ENCODE measurements at places on chromosomes 1 and 21.

DNA sequence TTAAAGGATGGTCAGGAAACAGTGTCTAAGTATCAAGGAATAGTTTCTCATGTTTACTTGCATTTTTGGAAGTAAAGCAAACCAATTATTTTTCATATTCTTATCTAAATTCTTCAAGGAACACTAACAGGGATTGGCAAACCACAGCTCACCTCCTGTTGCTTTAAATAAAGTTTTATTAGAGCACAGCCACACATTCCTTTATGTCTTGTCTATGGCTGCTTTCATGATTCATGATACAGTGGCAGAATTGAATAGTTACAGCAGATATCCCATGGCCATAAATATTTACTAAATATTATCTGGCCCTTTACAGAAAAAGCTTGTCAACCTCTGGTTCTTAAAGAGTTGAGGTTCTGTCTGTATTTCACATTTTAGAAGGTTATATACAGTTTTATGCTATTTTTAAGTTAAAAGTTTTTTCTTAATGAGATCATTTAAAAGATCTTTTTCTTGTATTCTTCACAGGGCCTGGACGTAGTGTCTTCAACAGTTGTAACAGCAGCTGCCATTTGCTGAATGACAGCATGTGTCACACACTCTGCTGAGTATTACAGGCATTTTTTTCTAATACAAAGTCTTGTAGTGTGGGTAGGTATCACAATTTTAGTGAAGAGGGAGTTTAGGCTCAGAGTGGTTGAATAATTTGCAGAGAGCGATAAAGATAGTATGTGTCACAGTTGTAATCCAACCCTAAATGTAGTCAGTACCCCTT is 2.6 kb downstream of the ZNF691 start:
- DNase-seq: no peak

GRCh38 chr1:110211496-110212168 is 1.5 kb downstream of the KCNC4 start:
- no peak for DNase-seq

DNA sequence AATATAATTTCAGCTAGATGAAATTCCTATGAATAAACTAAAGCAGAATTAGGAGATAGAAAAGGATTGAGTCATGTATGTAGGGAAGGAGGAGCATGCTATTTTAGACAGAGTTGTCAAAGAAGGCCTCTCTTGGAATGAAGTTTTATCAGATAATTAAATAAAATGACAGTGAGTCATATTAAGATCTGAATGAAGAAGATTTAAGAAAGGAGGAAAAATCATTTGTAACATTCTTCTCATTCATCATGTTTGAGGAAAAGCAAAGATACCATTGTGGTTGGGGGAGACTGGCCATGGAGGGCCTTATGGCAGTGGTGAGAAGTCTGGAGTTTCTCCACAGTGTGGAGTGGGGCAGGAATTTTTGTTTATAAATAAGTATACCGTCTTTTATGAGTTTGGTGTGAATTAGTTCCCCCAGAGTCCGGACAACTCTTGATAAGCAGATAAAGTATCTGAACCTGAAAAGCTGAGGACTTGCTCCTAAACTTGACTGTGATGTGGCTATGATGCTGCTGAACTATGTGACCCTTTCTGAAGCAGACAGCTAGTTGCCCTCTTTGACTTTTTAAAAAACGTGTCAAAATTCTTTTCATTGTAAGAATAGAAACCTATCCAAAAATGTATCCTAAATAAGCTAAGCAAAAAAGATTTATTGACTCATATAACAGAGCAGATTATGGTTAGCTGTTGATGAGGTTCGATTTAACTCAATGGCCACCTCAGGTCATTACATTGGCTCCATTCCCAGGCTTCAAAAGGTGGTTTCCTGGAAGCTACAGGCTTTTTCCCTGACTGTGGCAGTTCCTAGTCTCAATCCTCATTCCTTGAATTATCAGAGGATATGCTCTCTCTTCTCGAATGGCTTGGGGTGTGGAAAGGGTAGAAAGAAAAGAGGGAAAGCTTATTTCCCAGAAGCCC is 90.8 kb downstream of the LHX9 start:
- no peak for DNase-seq

DNA sequence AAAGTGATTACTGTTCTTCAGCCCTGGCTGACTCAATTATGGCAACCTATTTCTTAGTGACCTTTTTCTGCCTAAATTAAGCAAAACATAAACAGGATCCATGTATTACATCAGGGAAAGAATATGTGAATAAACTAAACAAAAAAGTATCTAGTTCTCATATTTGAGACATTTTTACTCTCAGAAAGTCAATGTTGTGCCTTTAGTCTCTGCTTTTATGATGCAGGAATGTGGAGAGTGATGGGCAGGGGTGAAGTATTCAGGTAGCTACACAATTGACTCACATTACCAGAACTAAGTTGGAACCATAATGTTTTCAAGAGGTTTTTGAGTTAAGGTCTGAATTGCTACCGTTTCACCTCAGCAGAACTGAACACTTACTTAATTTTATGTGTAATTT is 462.7 kb upstream of the CXADR start:
- DNase-seq: no peak

- peak; percentile 88 for DNase-seq
These were observed 4.5 kb upstream of the SRSF10 start for GRCh38 chr1:23984417-23985186.

GRCh38 chr1:151593730-151594129 is 18.1 kb upstream of the SNX27 start:
- DNase-seq: no peak
